ENCODE measurements at places on chromosomes 16 and 17.

DNA sequence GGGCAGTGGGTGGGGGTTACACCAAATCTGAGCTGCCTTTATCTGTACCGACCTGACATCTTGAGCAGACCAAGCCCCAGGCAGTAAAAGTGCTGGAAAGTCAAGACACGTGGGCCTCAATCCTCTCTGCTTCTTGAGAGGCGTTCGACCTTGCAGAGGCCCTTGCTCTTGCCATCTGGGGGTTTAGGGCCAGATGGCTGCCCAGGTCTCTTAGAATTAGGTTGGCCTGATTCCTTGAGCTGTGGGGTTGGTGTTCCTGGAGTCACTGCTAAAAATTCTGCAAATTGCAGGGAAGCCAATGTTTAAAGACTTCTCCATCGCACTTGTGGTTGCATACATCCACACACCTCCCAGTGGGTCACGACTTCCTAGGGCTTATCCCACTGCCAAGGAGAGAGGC is 238.2 kb upstream of the ASIC2 start:
- no peak for DNase-seq

GRCh38 chr17:14211801-14212200 is 24.9 kb downstream of the CDRT15 start:
- DNase-seq: no peak

DNA sequence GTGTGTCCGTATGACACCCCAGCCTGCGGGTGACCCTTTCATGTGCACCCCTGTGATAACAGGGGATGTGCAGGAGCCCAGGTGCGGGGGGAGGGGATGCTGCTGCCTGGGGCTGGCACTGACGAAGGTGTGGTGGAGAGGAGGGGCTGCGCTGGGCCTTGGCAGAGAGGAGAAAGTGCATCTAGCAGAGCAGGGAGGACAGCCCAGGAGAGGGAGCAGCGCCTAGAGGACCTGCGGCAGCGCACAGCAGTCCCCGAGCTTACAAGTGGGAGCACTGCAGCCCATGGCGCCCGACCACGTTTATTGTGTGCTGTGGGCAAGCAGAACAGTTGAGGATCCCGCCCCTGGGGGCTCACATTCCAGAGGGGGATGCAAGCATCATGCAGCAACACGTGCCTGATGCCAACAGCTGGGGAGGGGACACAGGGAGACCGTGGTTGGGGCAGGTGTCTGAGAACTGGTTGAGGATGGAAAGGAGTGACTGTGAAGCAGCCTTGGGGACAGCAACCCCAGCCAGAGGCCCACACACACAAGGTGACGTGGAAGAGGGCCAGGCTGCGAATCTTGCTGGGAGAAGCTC is 10.9 kb upstream of the SLC7A5 start:
- DNase-seq: no peak

DNA sequence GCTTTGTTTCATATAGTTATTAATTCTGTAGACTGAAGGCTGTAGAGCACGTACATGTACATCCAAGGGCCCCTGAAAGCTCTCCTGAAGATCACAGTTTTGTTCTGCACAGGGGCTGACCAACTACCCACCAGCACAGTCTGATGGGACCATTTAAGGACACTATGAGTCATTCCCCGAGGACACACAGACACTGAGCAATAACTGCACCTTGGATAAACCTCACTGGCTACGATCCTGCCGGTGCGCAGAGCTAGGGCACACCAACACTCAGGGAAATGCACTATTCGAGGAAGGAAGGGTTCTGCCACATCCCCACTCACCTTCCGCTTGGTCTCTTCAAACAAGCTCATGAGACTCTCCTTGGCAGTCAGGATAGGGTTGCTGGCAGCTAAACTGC is 20.3 kb downstream of the SMG6 start:
- no peak for DNase-seq

- no peak for DNase-seq
These were observed 3.9 kb downstream of the APRT start for GRCh38 chr16:88807626-88808453.

DNA sequence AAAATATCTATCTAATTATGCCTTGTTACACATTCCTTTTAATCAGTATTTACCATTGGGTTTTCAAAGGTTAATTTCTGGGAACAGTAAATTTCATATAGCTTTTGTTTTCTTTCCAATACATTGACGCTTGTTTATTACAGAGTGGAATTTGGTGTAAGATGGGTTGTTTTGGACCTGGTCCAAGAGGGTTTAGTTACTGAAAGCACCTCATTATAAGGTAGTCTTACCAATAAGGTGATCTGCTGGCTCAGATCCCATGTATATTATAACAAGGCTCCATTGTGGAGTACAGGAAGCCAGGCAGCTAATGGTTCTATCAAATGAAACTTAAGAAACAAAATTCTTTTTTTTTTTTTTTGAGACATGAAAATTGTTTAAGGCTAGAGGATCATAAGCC is 87.3 kb upstream of the NACA2 start:
- no peak for DNase-seq

GRCh38 chr16:89368604-89369249 is 121.6 kb downstream of the ANKRD11 start:
- DNase-seq: no peak

DNA sequence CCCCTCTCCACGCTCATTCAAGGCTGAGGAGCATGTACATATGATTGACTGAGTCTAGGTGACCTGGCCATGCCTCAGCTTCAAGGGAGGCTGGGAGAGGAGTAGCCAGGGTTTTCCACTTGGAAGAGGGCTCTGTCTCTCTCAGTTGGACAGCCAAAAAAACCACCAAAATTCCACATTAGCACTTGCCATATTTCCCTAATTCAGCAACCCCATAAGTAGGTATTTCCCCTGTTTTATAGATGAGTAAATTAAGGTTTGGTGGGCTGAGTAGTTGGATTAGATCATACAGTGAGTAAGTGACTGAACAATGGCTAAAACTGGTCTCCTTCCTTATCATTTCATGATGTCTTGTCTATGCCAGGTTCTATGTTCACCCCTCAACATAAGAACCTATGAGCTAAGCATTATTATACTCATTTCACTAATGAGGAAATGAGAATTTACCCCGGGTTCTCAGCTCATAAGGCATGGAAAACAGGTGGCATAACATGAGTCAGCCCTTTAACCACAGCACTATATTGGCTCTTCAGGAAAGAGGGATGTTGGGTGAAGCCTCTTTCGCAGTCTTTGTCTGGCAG is 68.0 kb upstream of the GAS7 start:
- no peak for DNase-seq

DNA sequence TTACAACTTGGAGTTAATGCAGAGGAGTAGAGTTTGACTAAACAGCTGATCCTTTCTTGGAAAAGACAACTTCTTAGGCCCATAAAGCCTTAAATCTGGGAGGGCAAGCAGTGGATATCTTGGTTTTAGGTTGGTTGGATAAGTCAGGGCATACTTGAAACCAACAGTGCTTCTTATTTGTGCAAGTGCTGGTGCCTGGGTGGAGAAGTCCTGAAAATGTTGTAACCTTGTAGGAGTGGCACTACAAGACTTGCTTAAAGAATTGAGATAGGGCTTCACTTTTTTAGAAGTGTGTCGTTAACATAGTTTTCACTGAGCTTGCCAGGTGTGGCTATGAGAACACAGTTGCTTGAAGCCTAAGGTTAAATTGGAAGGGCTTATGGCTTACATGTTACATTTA is 6.2 kb downstream of the MSI2 start:
- DNase-seq: no peak

DNA sequence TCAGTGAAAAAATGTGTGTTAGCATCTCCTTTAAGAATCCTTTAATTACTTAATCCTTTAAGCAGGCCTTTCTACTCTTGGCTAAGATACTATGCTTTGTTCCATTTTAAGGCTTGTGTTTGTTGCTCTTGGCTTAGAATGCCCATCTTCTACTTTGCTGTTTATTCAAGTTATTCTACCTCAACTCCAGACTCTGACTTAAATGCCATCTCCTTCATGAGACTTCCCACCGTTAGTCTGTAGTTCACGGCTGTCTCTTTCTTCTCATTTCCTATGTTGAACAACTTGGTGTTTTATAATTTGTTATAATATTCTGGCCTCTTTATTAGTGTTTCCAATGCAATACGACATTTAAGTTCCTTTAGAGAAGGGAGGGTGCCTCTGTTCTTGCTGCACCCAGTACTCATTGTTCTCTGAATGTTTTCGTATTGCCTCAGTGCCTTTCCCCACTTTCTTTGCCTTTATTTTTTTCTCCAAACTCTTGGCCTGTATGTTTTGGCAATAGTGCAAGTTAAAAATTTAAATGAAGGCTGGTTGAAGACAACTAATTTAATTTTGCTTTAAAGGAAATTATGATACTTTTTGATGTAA is 6.1 kb upstream of the KRT10 start:
- DNase-seq: no peak

DNA sequence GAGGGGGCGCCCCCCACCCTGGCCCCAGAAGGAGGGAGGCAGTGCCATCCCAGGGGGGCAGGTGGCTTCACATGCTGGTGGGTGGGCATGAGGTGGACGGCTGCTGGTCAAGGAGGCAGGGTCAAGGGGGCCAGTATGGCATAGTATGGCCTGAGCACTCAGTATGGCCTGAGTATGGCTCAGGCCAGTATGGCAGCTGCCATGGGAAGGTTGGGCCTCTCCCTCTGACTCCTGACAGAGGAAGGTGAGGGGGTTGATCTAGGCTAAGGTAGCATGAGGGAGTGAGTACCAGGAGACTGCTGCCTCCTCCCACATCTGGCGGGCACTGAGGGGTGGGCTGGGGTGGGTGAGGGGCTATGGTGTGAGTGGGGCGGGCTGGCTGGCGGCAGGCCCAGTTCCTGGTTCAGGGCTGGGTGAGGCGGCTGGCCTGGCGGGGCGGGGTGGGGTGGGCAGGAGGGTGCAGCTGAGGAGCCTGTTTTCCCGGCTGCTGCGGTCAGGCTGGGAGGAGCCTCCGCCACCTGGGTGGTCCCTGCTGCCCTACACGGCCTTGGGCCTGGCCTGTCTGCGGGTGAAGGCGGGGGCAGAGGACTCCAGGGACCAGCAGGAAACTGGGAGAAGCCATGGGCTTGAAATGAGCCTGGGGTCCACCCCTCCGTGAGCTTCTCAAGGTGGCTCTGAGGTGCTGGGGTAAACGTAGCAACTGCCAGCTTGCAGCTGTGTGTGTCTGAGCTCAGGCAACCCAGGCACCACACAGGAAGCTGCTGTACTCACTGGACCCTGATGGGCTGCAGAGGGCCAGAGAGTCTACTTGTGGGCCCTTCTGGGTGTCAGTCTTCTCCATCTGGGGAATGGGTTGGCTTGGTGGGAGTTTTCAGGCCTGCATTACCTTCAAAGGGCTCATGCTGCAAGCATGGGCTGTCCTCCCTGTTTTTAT is 57.0 kb downstream of the RAI1 start:
- DNase-seq: no peak

DNA sequence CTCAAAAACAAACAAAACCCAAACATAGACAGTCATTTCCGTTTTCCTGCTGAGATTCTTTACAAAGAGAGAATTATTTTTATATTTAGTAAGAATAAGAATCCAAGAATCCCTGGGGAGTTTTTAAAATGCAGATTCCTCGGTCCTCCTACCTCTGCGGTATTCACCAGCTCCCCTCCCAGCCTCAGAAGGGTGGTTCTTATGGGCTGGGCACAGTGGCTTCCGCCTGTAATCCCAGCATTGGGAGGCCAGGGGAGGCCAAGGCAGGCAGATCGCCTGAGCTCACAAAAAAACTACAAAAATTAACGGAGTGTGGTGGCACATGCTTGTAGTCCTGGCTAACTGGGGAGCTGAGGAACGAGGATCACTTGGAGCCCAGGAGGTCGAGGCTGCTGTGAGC is 26.7 kb upstream of the USP7 start:
- no peak for DNase-seq

DNA sequence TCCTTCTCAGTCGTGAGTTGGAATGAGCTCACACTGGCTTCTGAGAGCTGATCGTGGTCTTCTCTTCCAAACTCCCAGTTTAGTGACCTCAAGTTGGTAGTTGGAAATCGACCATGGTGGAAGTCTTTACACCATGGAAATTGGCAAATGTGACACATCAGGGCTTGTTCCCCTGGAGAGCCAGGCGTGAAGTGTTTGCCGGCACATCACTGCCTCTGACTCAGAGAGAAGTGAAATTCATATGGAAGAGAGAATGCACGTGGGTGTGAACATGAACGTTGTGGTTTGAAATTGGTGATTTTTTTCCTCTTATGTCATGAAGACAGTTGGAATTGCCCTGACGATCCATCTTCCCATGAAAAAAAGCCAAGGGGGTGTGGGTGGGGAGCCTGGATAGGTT is 47.4 kb downstream of the AXIN2 start:
- peak; percentile 38 for DNase-seq

- no peak for DNase-seq
These were observed 120.9 kb upstream of the LHX1 start for GRCh38 chr17:36816214-36816906.

DNA sequence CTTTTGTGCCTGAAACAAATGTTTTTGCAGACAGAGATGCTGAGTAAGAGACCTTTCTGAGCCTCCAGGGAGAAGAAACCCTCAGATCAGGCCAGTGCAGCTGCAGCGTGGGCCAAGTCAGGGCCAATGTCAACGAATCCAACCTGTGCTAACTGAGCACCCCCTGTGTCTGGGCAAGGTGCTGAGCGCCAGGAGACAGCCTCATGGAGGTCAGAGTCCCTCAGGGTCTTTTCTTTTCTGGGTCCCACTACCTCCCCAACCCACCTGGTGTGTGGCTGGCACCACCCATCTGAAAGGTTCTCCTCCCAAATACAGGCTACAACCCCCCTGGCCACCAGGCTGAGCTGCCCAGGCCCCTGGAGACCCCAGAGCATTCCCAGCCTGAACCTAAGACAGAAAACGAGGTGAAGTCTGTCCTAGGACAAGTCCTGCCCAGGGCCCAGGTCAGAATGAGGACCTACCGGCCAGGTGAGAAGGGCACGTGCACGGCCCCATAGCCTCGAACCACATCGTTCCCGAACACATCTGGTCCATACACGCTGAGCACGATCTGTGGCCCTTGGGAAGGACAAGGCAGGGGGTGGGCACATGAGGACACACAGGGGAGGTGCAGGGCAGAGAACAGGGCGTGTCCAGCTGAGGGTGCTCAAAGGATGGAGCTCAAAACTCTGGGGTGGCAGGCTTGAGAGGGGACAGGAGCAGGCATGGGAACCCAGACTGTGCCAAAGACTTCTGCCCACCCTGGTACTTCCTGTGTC is 15.0 kb downstream of the B9D1 start:
- no peak for DNase-seq

DNA sequence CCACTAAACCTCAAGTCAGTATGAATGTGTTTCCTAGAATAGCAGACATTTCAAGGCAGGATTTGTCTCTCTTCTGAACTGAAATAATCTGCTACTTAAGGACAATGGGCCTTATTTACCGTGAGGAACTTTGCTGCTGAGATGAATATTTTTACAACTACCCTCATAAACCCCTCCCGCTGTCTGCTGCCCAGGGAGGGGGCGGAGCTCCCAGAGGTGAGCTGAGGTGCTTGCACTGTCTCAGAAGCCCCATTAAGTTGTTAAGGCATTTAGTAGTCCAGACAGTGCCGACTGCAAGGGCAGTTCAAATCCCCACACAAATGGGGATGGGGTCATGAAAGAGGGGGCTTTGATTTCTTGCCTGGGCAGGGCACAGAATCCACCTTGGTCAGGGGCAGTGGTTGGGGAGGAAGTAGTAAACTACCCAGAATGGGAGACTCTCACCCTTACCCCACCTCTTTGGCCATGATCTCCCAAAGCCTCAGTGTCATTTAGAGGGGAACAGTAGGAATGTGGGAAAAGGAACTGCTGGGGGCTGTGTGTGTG is 19.2 kb downstream of the HNF1B start:
- DNase-seq: no peak
